DMS 273 treated with DMSO at 0.1 percent for 48 hours (cell line): ENCODE measurements at places on chromosomes 6 and 20.

- DNase-seq = no peak
Measured at GRCh38 chr6:88302769-88303225, 136.7 kb upstream of the CNR1 start.

- DNase-seq = no peak
Measured at GRCh38 chr20:60116128-60116909, 158.1 kb downstream of the CDH26 start.

DNA sequence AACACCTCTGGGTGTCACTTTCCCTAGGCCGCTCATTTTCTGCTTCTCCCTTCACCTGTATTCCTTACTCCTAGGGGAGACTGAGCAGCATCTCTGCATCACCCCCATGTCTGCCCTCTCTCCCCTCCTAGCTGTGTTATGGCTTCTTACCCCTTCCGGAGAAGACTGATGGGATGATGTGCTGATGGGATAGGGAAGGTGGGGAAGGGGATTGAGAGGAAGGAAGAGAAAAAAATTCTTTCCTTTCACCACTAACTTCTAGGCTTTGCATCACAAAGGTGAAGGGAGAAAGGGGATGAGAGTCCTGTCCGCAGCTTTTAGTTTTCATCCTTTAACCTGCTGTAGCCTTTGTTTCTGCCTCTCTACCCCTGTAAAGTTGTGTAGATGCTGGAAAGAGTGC lies 26.7 kb downstream of the AKAP7 start:
- no peak for DNase-seq

GRCh38 chr6:42460883-42461282 lies 9.2 kb upstream of the TRERF1 start:
- no peak for DNase-seq

GRCh38 chr6:34671367-34671766 lies 25.2 kb downstream of the ILRUN start:
- no peak for DNase-seq

GRCh38 chr6:22751223-22751622 lies 181.9 kb downstream of the HDGFL1 start:
- no peak for DNase-seq

DNA sequence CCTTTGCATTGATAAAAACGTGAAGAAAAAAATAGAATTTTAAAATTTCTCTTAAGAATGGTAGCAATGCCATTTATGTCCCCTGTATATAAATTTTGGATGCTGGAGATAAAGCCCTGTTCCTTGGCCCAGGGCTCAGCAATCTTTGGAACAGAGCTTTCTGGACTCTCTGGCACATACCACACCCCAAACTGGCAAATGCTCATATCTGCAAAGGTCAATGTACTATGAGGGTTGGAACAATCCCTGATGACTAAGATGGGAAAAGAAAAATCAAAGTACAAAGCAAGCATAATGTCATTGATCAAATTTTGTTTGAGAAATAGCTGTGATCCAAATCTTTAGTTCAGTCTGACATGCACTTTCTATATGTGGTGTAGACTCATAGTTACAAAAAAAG lies 158.1 kb upstream of the HCRTR2 start:
- no peak for DNase-seq

DNA sequence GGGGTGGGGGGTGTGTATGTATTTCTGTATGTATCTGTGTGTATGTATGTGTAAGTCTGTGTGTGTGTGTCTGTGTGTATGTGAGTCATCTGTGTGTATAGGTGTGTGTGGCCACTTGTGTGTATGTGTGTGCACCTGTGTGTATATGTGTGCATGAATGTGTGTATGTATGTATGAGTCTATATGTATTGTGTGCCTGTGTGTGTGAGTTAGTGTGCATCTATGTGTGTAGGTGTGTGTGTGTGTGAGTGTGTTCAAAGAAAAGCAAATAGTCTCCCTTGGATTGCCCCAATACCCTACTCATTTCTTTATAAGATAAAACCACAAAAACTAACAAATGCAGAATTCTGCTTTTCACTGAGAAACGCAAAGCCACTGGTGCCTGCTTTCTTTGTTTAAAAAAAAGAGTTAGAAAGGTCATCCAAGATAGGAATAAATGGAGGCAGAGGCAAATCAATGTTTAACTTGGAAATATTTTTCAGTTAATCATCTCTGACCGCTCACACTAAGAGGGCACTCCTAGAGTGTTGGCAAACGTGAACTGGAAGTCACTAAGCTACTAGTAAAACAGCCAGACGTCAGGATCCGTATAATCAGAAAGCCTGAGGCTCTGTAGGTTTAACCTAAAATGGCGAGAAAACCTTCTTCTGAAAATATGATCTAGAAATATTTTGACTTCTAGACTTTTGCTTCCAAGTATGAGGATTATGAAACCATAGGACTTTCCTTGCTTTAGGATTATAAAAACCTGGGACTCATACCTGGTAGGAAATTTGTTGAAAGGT lies 37.4 kb upstream of the JAG1 start:
- DNase-seq = no peak

- no peak for DNase-seq
Measured at GRCh38 chr6:149895833-149896271, 2.1 kb downstream of the RAET1E start.

DNA sequence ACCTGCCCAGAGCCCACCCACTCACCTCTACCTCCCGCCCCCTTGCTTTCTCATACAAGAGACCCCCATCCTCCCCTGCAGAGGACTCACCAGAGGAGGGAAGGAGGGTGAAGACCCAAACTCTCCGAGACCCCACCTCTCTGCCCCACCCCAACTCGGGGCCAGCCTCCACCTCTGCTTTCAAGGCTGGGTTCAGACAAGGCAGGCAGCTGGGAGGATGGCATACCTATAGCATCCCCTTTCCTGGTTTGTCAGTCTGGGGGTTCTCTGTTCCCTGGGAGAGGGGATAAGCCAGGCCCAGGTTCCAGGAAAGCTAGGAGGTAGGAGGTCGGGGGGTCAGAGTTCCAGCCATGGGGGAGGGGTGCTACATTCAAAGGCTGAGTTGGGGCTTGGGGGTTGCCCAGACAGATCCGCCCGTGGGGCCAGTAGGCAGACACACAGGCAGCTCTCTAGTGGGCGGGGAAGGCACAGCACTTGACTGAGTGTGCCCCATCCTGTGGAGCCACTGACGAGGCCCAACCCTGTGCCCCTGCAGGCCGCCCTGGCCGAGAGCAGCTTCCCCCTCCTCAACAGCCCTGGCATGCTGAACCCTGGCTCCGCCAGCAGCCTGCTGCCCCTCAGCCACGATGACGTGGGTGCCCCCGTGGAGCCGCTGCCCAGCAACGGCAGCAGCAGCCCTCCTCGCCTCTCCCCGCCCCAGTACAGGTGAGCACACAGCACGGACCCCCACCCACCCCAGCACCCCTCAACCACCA lies 40.8 kb upstream of the MDFI start:
- DNase-seq = no peak

GRCh38 chr6:75842732-75843131 lies 93.7 kb downstream of the MYO6 start:
- no peak for DNase-seq

DNA sequence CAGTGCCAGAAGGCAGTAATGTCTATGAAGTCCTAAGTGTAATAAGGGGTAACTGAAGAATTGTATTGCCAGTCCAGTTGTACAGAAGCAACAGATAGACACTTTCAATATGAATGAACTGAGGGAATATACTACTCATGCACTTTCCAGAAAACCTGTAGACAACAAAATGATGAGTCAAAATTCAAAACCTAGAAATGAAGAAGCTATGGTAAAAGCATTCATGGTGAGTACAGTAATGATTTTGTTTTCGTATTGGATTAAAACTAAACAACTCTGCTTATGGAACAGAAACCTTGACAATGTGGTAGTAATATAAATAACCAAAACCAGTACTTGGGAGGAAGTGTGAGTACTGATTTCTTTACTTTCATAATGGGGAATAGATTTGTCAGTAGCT lies 35.0 kb downstream of the ARMC2 start:
- DNase-seq = no peak

DNA sequence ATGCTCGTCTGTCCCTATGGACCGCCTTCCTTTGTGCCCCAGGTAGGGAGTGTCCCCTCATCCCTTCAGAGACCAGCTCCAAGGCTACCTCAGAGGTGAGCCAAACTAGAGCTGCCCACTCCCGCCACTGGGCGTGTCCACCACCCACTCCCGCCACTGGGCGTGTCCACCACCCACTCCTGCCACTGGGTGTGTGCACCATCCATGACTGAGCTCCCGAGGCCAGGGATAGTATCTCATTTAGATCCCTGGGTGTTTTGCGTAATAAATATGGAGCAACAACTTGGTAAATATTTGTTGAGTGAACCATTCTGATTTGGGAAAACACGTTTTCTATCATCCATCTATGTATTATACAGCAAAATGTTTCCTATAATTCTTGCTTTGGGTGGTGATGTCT lies 68.8 kb downstream of the ZBTB2 start:
- no peak for DNase-seq

DNA sequence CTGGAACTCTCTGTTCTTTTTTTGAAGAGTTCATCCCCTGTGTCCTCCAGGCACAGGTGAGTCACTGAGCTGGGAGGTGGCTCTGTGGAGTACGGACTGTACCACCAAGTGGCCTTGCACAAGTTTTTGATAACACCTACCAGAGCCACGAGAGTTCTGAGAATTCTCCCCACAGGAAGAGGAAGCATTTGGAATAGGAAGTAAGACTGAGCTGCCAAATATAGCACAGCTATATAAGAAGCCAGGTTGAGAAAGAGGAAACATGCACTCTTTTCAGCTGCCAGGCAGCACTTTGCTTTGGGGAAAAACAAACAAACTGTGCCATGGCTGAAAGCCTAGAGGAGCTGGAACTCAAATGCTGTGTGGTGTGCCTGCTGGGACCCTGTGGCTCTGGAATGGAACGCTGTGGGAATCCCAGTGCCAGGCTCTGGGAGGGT lies 70.8 kb upstream of the RIPOR2 start:
- no peak for DNase-seq

DNA sequence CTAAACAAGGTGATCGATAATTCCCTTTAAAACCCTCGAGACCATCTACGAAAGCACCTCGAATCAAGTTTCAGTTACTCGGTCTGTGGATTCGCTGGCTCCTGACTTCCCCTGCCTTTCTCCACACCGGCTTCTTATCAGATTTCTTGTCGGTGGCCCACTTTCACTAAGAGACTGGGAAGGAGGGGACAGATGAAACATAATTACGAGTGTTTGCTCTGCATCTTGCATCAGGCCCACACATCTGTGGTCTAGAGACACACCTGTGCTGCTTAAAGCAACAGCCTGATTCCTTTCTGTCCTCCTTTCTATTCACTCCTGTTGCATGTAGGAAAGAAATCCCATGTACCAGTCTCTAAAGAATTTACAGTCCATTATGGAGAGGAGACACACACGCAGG lies 37.7 kb downstream of the INSM1 start:
- DNase-seq = no peak

GRCh38 chr6:34423254-34423653 lies 2.6 kb downstream of the RPS10 start:
- DNase-seq = no peak

DNA sequence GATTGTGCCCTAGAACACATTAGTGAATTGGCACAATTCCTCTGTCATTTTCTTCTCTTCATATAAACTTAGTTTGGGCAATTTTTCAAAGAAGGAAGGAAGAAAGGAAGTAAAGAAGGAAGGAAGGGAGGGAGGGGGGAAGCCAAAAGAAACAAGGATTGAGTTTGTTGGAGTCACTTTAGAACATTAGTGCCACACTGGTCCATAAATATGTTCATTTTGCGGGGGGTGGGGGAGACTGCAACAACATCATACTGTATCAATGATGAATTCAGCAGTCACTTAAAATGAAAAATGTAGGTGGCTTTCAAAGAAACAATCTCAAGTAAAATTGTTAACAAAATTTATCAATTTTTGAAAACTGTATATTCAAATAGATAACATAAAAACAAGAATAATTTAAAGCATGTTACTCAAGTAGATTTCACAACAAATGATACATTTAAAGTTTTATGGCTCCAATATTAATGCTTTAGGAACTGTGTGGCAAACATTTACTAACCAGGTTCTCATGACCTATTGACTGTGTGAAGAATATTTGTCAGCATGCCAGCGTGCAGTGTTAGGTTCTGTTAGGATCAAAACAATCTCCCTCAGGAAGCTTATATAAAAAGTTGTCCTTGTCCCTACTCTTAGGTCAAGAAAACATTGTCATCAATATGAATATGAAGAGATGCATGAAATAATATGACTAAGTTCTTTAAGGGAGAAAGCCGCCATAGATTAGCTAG lies 208.1 kb upstream of the AGPAT4 start:
- DNase-seq = no peak

DNA sequence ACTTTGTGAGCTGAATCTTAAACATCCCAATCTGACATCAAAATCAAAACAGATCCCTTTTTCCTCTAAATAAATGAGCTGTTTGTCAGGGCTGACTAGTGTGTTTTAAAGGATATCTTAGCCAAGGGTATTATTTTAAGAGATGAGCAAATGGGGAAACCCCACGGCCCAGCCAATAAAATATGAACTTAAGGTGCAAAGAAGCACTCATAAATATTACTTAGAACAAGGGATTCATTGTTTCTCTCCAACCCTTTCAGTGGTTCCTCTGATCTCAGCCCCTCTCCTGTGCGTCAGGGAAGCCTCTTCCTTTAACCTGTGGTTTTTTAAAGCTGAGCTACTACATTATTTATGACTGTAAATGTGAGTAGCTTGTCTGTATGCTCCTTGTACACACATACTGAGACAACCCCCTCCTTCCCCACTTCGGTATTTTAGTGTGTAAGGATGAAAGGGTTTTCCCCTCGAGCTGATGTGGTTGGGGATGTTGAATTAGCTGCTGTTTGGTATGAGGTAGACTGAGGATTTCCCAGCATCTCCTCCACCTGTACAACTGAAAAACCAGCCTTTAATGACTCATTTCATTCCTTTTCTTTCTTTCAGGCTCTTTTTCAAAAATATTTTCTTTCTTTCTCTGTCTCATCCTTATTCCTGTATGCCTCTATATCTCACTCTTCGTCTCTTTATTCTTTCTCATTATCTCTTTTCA lies 6.5 kb downstream of the BMP5 start:
- DNase-seq = no peak

- DNase-seq = no peak
Measured at GRCh38 chr6:170505306-170505705, 47.8 kb downstream of the PSMB1 start.

- no peak for DNase-seq
Measured at GRCh38 chr20:17504898-17505635, 26.1 kb downstream of the BFSP1 start.

DNA sequence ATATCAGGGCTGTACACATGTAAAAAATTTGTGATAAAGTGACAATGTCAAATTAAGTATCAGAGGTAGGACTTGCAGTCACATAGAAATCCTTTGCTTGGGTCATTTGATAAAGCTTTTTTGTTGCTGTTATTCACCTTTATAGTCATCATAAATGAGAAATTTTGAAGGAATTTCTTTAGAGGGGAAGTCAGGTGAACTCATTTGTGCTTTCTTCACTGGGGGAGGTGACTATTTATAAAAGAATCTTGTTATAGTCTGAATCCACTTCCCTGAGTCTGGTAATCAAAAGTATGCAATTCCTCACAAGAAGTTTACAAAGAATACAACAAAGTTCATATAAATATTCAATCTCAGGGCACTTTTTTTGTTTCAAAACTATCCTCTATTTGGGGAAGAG lies 47.7 kb downstream of the FRK start:
- no peak for DNase-seq

- DNase-seq = no peak
Measured at GRCh38 chr6:44169154-44169553, 10.5 kb downstream of the CAPN11 start.
